ENCODE measurements at places on chromosomes 12 and 14.

DNA sequence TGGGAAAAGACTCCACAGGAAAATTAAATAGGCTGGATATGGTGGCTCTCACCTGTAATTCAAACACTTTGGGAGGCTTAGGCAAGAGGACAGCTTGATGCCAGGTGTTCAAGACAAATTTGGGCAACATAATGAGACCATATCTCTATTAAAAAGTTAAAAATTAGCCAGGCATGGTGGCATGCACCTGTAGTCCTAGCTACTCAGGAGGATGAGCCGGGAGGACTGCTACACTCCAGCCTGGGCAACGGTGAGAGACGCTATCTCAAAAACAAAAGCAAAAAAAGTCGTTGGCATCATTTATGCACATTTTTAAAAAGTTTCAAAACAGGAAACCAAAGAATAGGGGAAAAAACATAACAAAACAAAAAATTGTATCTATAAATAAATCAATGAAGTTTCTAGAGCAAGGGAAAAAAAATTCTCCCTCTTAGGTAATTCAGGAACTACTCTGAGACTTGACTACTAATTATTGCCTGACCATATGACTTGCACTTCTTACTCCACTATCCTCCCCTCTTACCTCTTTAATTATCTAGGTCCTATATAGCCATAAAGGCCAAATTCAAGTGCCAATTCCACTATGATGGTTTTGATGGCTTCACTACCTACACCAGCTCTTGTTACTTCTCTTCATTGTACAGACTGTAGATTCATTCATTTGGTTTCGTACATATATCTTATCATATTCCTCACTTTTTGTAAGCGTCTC, 1.6 kb downstream of the METTL3 start:
- peaks cover 12% of the 10 kb centered on the region for H3K4me1 ChIP-seq
- H3K36me3 ChIP-seq: no peaks in the 10 kb centered on the region
- no peak for DNase-seq
- no peaks in the 10 kb centered on the region for H3K27me3 ChIP-seq
- H3K4me3 ChIP-seq: no peak overlapping the region

GRCh38 chr14:60807971-60808370, 73.4 kb downstream of the MNAT1 start:
- H3K4me3 ChIP-seq: no peak overlapping the region
- H3K4me1 ChIP-seq: no peaks in the 10 kb centered on the region
- peaks cover 12% of the 10 kb centered on the region for H3K36me3 ChIP-seq
- H3K27me3 ChIP-seq: no peaks in the 10 kb centered on the region
- no peak for DNase-seq
- H3K27ac ChIP-seq: no peak overlapping the region

DNA sequence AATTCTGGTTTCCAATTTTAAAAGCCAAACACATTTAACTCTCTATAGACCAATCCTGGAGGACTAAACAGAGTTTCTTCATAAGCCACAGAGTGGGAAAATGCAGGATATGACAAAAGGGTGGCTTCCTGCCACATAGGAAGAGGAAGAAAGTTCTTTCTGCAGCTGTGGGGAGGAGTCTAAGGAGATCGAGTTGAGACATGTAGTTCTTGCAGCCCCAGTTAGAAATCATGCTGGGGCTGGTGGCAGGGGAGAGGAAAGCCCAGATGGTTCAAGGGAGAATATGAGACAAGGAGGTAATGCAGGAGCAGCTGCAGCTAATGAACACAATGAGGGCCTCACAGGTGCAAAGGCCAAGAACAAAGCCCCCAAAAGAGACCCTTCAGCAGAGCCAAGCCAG, 85.0 kb upstream of the ARID2 start:
- H3K27ac ChIP-seq: no peak overlapping the region
- no peak overlapping the region for H3K4me3 ChIP-seq
- H3K4me1 ChIP-seq: peaks cover 11% of the 10 kb centered on the region
- no peaks in the 10 kb centered on the region for H3K27me3 ChIP-seq
- DNase-seq: no peak
- no peaks in the 10 kb centered on the region for H3K36me3 ChIP-seq

DNA sequence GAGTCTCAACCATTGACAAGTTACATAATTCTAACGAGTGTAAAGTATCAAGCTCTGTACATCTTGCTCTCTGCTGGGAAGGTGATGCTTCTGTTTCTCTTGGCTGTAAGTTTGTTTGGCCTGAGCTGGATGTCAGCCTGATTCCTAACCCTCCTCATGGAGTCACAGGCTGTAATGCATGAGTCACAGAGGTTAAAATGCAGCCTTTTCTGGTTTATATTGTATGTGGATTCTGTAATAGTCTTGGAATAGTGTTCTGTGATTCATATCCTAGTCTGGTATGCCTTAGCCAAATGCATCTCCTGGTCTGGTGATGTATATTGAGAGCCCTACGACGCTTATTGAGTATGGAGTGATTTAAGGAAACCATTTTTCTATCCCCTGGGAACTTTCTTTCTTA, 104.5 kb upstream of the FRMD6 start:
- H3K36me3 ChIP-seq: no peaks in the 10 kb centered on the region
- H3K27ac ChIP-seq: no peak overlapping the region
- no peaks in the 10 kb centered on the region for H3K4me1 ChIP-seq
- H3K4me3 ChIP-seq: no peak overlapping the region
- H3K27me3 ChIP-seq: no peaks in the 10 kb centered on the region

- H3K4me3 ChIP-seq: no peak overlapping the region
- DNase-seq: peak; percentile 17
- H3K4me1 ChIP-seq: peaks cover 8% of the 10 kb centered on the region
- no peak overlapping the region for H3K27ac ChIP-seq
- no peaks in the 10 kb centered on the region for H3K36me3 ChIP-seq
Observed at GRCh38 chr14:100654814-100655740, 67.9 kb upstream of the BEGAIN start.

DNA sequence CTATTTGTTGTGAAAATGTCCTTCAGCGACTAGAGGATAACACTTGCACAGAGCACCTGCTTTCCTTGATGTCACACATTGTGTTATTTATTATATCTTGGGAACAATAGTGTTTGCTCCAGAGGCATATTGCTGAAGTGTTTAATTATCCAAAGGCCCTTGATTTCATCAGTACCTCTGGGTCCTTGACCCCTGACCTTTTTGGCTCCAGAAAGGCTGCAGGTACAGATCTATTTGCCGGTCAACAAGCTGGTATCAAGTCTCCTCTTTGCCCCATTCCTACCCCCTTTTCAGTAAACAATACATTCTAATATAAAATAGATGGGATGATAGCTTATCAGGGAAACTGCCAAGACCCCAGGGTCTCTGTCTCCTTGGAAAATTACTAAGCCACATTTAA, 206.8 kb downstream of the DACT1 start:
- H3K4me3 ChIP-seq: no peak overlapping the region
- no peak for DNase-seq
- H3K27me3 ChIP-seq: no peaks in the 10 kb centered on the region
- no peaks in the 10 kb centered on the region for H3K4me1 ChIP-seq
- H3K36me3 ChIP-seq: no peaks in the 10 kb centered on the region
- H3K27ac ChIP-seq: no peak overlapping the region

DNA sequence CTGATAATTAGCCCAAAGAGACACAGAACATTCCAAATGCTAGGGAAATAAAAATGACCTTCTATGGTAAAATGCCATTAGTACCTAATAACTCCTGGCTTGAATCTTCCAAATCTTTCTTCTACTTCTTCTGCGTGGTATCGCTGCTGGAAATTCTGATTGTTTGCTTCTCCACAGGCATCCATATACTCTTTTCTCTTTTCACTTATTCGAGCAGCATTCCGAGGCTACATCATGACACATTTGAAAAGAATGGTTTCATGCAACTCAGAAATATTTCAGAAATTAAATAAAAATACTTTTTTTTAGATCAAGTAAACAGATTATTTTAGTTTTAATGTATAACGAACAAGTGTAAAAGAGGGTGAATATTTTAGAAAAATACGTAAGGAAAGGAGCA, 18.9 kb downstream of the ZCCHC8 start:
- peaks cover 76% of the 10 kb centered on the region for H3K36me3 ChIP-seq
- no peak overlapping the region for H3K27ac ChIP-seq
- H3K27me3 ChIP-seq: no peaks in the 10 kb centered on the region
- no peaks in the 10 kb centered on the region for H3K4me1 ChIP-seq
- no peak overlapping the region for H3K4me3 ChIP-seq

- H3K4me3 ChIP-seq: no peak overlapping the region
- no peak for DNase-seq
- no peak overlapping the region for H3K27ac ChIP-seq
Observed at GRCh38 chr14:63895510-63895909, 42.7 kb downstream of the SYNE2 start.

- no peak for DNase-seq
- H3K27ac ChIP-seq: no peak overlapping the region
- no peaks in the 10 kb centered on the region for H3K27me3 ChIP-seq
- no peak overlapping the region for H3K4me3 ChIP-seq
Observed at GRCh38 chr14:92556255-92556741, 42.7 kb downstream of the RIN3 start.

GRCh38 chr12:124545508-124546418, 21.6 kb downstream of the NCOR2 start:
- H3K27me3 ChIP-seq: no peaks in the 10 kb centered on the region
- H3K27ac ChIP-seq: no peak overlapping the region
- peak overlapping the region; percentile 3 for H3K4me3 ChIP-seq
- peaks cover 45% of the 10 kb centered on the region for H3K4me1 ChIP-seq
- DNase-seq: no peak

- H3K36me3 ChIP-seq: no peaks in the 10 kb centered on the region
- H3K4me3 ChIP-seq: no peak overlapping the region
- H3K27ac ChIP-seq: no peak overlapping the region
Observed at GRCh38 chr14:100862793-100863192, 36.9 kb downstream of the MEG3 start.

DNA sequence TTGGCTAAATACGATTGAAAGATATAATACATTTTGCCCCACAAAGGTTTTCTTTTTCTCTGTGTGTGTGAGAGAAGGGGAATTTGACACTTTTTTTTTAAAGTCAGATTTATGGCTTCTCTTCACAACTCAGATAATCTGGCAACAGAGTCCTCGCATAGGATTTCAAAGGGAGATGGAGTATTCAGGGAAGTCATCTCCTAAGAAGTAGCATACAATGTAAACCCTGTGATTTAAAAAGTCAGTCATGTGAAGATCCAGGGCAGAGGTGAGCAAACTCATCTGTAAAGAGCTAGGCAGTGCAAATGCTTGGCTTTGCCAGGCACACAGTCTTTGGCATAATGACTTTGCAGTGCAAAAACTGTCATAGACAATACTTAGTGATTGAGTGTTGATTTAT, 1526.3 kb downstream of the AACS start:
- H3K27ac ChIP-seq: no peak overlapping the region
- no peaks in the 10 kb centered on the region for H3K36me3 ChIP-seq
- no peaks in the 10 kb centered on the region for H3K4me1 ChIP-seq

DNA sequence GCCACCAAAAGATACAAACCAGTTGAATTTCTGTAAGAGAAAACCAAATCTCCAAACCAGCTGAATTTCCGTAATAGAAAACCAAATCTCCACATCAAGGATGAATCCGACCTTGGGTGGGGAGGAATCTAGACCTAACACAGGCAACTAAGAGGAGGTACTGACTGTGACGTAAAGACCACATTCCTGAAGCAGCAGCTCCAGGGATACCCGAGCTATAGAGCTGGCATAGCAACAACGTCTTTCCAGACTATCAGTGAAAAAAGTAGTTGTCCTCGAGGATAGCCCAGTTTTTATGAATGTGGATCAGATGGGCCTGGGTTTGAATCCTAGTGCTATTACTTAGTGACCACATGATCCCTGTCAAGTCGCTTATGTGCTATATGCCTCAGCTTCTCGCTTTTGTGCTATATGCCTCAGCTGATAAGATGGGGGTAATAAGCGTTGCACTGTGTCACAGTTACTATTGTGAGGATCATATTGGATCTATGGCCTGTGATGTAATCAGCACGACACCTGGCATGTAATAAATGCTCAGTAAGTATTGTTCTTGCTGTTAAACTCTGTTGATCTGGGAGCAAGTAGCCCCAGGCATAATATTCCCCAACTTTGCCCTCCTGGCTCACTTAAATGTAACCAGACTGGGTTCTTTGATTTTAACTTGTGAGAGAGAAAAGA, 113.8 kb downstream of the EGLN3 start:
- no peak overlapping the region for H3K4me3 ChIP-seq
- no peaks in the 10 kb centered on the region for H3K27me3 ChIP-seq
- DNase-seq: no peak
- no peaks in the 10 kb centered on the region for H3K36me3 ChIP-seq
- H3K27ac ChIP-seq: no peak overlapping the region
- H3K4me1 ChIP-seq: no peaks in the 10 kb centered on the region

- H3K27me3 ChIP-seq: no peaks in the 10 kb centered on the region
- no peaks in the 10 kb centered on the region for H3K36me3 ChIP-seq
Observed at GRCh38 chr12:20883288-20883687, 72.8 kb downstream of the SLCO1B3 start.

DNA sequence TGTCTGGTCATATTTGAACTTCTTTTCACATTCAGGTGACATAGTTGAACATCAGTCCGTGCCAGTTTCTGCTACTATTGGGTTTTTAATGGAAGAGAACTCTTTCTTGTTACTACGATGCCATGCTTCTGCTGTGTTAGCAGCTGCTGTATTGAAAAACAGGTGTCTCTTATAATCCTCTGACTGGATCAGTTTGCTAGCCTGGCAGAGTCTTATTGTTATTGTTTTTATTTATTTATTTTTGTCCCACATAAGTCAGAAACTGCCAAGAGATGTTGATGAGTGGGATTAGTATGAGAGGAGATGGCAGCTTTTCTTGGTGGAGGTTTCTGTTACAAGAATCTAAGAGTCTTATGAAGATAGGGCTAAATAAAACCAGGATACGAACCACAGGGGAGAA, 14.6 kb downstream of the ETV6 start:
- peaks cover 21% of the 10 kb centered on the region for H3K4me1 ChIP-seq
- no peak overlapping the region for H3K4me3 ChIP-seq

GRCh38 chr12:106901276-106901675, 54.4 kb upstream of the TMEM263 start:
- no peaks in the 10 kb centered on the region for H3K36me3 ChIP-seq
- no peak overlapping the region for H3K27ac ChIP-seq
- H3K4me3 ChIP-seq: no peak overlapping the region
- no peak for DNase-seq
- no peaks in the 10 kb centered on the region for H3K27me3 ChIP-seq

- no peaks in the 10 kb centered on the region for H3K27me3 ChIP-seq
- H3K4me3 ChIP-seq: no peak overlapping the region
- H3K4me1 ChIP-seq: no peaks in the 10 kb centered on the region
- H3K36me3 ChIP-seq: no peaks in the 10 kb centered on the region
Observed at GRCh38 chr12:120939523-120939922, 35.4 kb upstream of the SPPL3 start.

DNA sequence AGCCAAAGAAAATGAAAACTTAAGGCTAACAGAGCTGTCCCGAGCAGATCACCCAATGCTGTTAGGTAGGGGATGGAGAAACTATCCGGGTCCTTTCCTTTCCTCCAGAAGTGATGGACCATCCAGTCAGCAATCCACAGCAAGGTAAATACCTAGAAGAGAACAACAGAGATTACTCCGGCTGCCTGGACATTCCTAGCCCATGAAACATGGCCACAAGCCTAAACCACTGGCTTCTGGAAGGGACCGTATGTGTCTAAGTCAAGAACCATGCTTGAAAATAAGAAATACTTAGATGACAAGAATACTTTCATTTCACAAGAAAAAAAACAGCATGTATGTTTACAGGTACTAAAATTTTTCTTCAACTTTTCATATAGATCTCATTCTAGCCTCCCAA, 152.9 kb downstream of the SLC41A2 start:
- no peak overlapping the region for H3K4me3 ChIP-seq
- no peak for DNase-seq
- H3K36me3 ChIP-seq: no peaks in the 10 kb centered on the region
- no peak overlapping the region for H3K27ac ChIP-seq

All from effector memory CD4-positive, alpha-beta T cell (primary cell).